Testis (tissue), 5 donors: ENCODE measurements at places on chromosomes 2 and 18. TPM values are rescaled to one million over a fixed set of nuclear protein-coding genes. Genes with fewer than 3 reads are reported as not detected.
A peak's percentile ranks its signal among the peaks of the same experiment; 100 is the strongest.

- H3K36me3 ChIP-seq = no peaks in the 10 kb centered on the region
- no peak overlapping the region for H3K4me3 ChIP-seq
- H3K4me1 ChIP-seq = no peaks in the 10 kb centered on the region
- no peaks in the 10 kb centered on the region for H3K27me3 ChIP-seq
- DNase-seq = no peak
Measured at GRCh38 chr2:130765464-130765863, 10.1 kb downstream of the AMER3 start.

GRCh38 chr2:241049739-241050623, 51.6 kb downstream of the SNED1 start:
- peak; percentile 40 for DNase-seq
- no peak overlapping the region for H3K27ac ChIP-seq
- no peaks in the 10 kb centered on the region for H3K27me3 ChIP-seq

GRCh38 chr18:61892683-61893308, at the start of gene RNF152:
TSS of gene RNF152 (minus strand) at chr18:61893007. CDS start at chr18:61816463, 76,544 bp downstream.
- H3K36me3 ChIP-seq = no peaks in the 10 kb centered on the region
- DNase-seq = peak; percentile 55
- peaks cover 3% of the 10 kb centered on the region for H3K4me1 ChIP-seq
- peak within 1 kb of the TSS; percentile 91 for H3K27ac ChIP-seq

GRCh38 chr2:9071584-9072124, 68.2 kb upstream of the MBOAT2 start:
- no peaks in the 10 kb centered on the region for H3K27me3 ChIP-seq
- H3K27ac ChIP-seq = no peak overlapping the region
- no peaks in the 10 kb centered on the region for H3K4me1 ChIP-seq
- H3K4me3 ChIP-seq = no peak overlapping the region

DNA sequence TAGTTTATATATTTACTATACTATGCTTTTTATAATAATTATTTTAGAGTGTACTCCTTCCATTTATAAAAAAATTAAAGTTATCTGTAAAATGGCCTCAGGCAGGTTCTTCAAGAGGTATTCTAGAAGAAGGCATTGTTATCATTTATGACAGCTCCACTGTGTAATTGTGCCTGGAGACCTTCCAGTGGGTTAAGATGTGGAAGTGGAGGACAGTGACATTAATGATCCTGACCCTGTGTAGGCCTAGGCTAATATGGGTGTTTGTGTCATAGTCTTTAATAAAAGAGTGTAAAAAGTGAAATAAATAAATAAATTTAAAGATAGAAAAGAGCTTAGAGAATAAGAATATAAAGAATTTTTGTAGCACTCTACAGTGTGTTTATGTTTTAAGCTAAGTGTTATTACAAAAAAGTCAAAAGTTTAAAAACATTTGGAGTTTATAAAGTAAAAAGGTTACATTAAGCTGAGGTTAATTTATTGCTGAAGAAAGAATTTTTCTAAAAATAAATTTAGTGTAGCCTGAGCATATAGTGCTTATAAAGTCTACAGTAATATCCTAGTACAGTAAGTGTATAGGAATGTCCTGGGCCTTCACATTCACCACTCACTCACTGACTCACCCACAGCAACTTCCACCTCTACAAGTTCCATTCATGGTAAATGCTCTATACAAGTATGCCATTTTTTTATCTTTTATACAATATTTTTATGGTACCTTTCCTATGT, 190.0 kb upstream of the SESTD1 start:
- no peaks in the 10 kb centered on the region for H3K4me1 ChIP-seq
- H3K27ac ChIP-seq = no peak overlapping the region
- H3K4me3 ChIP-seq = no peak overlapping the region
- DNase-seq = no peak
- no peaks in the 10 kb centered on the region for H3K36me3 ChIP-seq

- no peak overlapping the region for H3K27ac ChIP-seq
- H3K27me3 ChIP-seq = no peaks in the 10 kb centered on the region
- no peaks in the 10 kb centered on the region for H3K4me1 ChIP-seq
Measured at GRCh38 chr18:42025974-42026625, 71.1 kb downstream of the PIK3C3 start.

DNA sequence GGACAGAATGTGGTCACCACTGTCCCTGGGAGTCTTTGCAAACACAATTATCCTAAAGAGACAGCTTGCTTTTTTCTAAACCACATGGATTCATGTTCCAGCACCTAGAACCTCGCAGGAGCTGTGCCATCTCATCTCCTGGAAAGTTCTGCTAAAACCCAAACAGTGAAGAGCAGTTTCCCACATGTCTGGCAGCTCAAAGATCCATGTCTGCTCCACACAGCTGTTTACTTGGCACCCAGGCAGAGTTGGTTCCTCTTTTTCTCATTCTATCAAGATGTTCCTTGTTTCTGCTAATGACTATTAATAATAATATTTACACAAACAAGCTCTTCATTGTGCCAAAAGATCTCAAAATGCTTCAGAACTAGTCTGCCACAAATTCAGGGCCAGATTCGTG, 30.1 kb upstream of the PID1 start:
- no peaks in the 10 kb centered on the region for H3K27me3 ChIP-seq
- H3K27ac ChIP-seq = no peak overlapping the region
- no peak overlapping the region for H3K4me3 ChIP-seq
- DNase-seq = no peak
- H3K36me3 ChIP-seq = no peaks in the 10 kb centered on the region

- no peaks in the 10 kb centered on the region for H3K27me3 ChIP-seq
- H3K27ac ChIP-seq = peak overlapping the region; percentile 46
- peaks cover 20% of the 10 kb centered on the region for H3K4me1 ChIP-seq
- H3K4me3 ChIP-seq = no peak overlapping the region
Measured at GRCh38 chr2:119426801-119427395, 4.8 kb upstream of the TMEM37 start.

- no peak overlapping the region for H3K27ac ChIP-seq
- no peak overlapping the region for H3K4me3 ChIP-seq
- DNase-seq = no peak
- no peaks in the 10 kb centered on the region for H3K36me3 ChIP-seq
- H3K27me3 ChIP-seq = no peaks in the 10 kb centered on the region
Measured at GRCh38 chr2:149090706-149091105, 52.2 kb downstream of the LYPD6B start.

- no peaks in the 10 kb centered on the region for H3K27me3 ChIP-seq
- no peaks in the 10 kb centered on the region for H3K4me1 ChIP-seq
- no peak overlapping the region for H3K4me3 ChIP-seq
- no peak overlapping the region for H3K27ac ChIP-seq
Measured at GRCh38 chr2:234454433-234454832, 42.4 kb downstream of the ARL4C start.

DNA sequence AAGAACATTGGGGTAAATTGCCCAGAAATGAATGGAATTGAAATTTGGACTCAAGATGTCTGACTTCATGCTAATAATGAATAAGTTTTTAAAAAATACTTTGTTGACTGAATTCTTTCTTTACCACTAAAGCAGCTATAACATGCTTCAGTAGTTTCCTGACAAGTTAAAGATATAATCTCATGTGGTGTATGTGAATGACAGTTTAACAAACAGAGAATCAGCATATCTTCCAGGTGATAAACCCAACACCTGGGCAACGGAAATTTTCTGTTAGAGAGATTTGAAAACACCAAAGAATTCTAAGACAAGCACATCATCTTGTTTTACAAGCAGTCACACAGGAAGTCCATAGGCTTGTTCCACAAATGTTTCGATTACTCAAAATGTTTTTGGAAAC, 372.6 kb upstream of the VRK2 start:
- no peak overlapping the region for H3K4me3 ChIP-seq
- no peaks in the 10 kb centered on the region for H3K36me3 ChIP-seq
- no peak overlapping the region for H3K27ac ChIP-seq
- no peak for DNase-seq

- H3K36me3 ChIP-seq = no peaks in the 10 kb centered on the region
- DNase-seq = no peak
- no peak overlapping the region for H3K27ac ChIP-seq
- no peaks in the 10 kb centered on the region for H3K4me1 ChIP-seq
- no peak overlapping the region for H3K4me3 ChIP-seq
- H3K27me3 ChIP-seq = no peaks in the 10 kb centered on the region
Measured at GRCh38 chr2:121151311-121152109, 133.5 kb downstream of the TFCP2L1 start.

GRCh38 chr18:65768120-65768778, 17.4 kb downstream of the CDH7 start:
- no peak overlapping the region for H3K27ac ChIP-seq
- H3K27me3 ChIP-seq = no peaks in the 10 kb centered on the region
- H3K4me3 ChIP-seq = no peak overlapping the region
- H3K4me1 ChIP-seq = no peaks in the 10 kb centered on the region
- no peaks in the 10 kb centered on the region for H3K36me3 ChIP-seq

- no peaks in the 10 kb centered on the region for H3K36me3 ChIP-seq
- no peak for DNase-seq
- no peak overlapping the region for H3K27ac ChIP-seq
- no peaks in the 10 kb centered on the region for H3K4me1 ChIP-seq
- H3K4me3 ChIP-seq = no peak overlapping the region
- no peaks in the 10 kb centered on the region for H3K27me3 ChIP-seq
Measured at GRCh38 chr2:208006337-208006736, 19.0 kb downstream of the PLEKHM3 start.

DNA sequence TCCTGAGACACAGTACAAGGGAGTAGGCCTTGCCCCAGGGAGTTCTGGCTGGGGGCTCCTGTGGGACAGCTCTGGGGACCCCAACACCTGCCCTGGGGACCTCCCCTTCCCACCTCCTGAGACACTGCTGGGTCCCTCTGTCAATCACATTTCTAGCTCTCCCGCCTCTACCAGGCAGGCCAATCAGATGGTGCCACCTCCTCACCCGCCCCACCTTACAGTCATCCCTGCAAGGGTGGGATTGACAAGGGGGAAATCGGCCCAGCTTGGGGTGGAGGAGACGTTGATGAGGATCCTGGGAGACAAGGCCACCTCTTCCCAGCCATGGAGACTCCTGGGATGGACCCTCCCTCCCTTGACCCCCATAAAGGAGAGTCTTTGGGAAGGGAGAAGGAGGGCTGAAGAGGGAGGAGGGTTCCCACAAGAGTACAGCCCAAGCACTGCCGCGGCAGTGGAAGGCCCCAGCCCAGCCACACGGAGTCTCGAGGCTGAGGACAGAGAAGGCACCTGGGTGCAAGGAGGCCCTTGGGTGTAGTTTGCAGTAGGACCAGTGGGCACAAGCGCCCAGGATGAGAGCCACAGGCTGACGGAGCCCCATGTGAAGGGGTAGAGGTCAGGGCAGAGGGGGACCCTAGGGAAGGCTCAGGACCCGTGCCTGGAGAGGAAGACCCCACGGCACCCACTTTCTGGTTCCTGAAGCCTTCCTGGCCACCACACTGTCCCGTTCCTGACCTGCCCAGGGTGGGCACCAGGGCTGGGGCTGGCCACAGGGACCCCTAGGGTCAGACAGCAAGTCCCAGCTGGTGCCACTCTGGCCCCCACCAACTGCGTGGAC, 109.9 kb upstream of the OTOS start:
- peaks cover 63% of the 10 kb centered on the region for H3K4me1 ChIP-seq
- H3K4me3 ChIP-seq = no peak overlapping the region
- no peaks in the 10 kb centered on the region for H3K36me3 ChIP-seq

DNA sequence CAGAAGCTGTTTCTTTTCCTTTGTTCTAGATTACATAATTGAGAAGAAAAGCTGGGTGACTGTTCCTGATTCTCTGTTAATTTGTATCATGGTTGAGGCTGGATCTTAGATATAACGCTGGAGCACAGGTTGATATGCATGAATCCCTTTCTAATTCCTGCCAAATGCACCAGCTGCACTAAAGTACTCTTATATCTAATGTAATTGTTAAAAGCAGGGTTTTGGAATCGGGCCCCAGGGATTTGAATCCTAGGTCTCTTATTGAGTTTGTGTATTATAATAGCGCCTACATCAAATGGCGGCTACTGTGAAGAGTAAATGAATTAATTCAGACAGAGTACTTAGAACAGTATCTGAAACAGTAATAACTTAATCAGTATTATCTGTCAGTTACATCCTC, 80.4 kb downstream of the MC4R start:
- H3K27ac ChIP-seq = no peak overlapping the region
- DNase-seq = no peak
- no peaks in the 10 kb centered on the region for H3K4me1 ChIP-seq
- H3K27me3 ChIP-seq = no peaks in the 10 kb centered on the region
- H3K4me3 ChIP-seq = no peak overlapping the region

DNA sequence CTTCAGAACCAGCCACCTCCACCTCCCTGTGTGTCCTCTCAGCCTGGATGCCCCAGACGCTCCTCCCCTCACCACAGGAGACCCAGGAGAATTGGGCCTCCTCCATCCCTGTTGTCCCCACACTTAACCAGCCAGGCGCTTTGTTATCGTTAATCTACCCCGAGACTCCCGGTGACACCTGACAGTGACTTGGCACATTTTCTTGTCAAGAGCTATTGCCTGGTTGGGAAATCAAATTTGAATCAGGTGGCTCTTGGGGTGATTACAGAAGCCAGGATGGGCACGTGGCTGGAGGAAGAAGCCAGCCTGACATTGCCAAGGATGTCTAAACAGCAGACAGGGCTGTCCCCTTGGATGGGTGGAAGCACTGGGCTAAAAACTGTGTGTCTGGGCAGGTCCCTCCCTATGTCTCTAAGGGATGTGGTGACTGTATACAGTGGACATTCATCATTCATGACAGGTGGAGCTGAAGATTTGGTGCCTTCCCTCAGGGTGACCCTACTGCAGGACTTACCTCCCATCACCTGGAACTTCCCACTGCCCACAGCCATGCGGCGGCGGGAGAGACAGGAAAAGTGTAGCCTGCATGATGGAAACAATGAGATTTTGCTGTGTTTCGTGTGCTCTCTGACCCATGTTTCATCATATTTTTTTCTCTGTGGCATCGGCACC, 157.2 kb upstream of the CAPN13 start:
- no peaks in the 10 kb centered on the region for H3K4me1 ChIP-seq
- DNase-seq = no peak
- H3K4me3 ChIP-seq = no peak overlapping the region

DNA sequence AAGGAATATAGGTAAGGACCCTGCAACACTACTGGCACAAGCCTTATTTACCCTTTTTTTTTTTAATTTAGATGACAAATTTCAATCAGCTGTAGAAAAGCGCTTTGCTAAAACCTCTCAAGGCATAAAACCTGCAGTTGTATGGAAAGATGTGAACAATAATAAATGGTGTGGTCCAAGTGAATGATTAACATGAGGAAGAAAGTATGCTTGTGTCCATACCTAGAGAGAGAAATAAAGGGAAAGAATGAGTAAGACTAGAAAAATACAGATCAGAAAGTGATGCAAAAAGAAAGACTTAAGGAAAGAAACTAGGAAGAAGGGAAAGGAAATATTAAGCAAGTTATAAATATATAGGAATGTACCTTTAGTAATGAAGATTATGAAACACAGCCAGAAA, 119.2 kb upstream of the SCN7A start:
- no peak for DNase-seq
- H3K4me1 ChIP-seq = peaks cover 2% of the 10 kb centered on the region
- no peaks in the 10 kb centered on the region for H3K27me3 ChIP-seq
- no peaks in the 10 kb centered on the region for H3K36me3 ChIP-seq
- no peak overlapping the region for H3K4me3 ChIP-seq

CDH19 gene
- total RNA-seq = 3.3 TPM

CENPO gene
- 32.8 TPM for total RNA-seq

ASTL gene
- total RNA-seq = 0.87 TPM

LMAN2L gene
- total RNA-seq = 24.5 TPM

NAT8 gene
- total RNA-seq = not detected

IL36RN gene
- total RNA-seq = not detected

AAK1 gene
- total RNA-seq = 47.9 TPM

CCDC85A gene
- total RNA-seq = 3.9 TPM

SRD5A2 gene
- total RNA-seq = 1.4 TPM

MBP gene
- total RNA-seq = 20.3 TPM

UCN gene
- total RNA-seq = 18.8 TPM

TEX44 gene
- total RNA-seq = 84.4 TPM

ASB18 gene
- 4.9 TPM for total RNA-seq

SLC14A1 gene
- total RNA-seq = 0.50 TPM

SH3BP4 gene
- 64.4 TPM for total RNA-seq

OLA1 gene
- total RNA-seq = 58.0 TPM

INHA gene
- 325 TPM for total RNA-seq

DSC1 gene
- total RNA-seq = 0.12 TPM
